Stimulated activated memory B cell treated with anti-CD40 and anti-IgM and Interleukin-4, amounts not matched to agents 10 μg/mL and 1 μg/mL and 100 μg/mL, for 72 hours (primary cell): ENCODE measurements at places on chromosomes 5 and 9.

GRCh38 chr5:101969742-101970141, 326.3 kb downstream of the SLCO4C1 start:
- no peak for ATAC-seq

GRCh38 chr5:167918813-167919483, 372.5 kb upstream of the WWC1 start:
- no peak for ATAC-seq

DNA sequence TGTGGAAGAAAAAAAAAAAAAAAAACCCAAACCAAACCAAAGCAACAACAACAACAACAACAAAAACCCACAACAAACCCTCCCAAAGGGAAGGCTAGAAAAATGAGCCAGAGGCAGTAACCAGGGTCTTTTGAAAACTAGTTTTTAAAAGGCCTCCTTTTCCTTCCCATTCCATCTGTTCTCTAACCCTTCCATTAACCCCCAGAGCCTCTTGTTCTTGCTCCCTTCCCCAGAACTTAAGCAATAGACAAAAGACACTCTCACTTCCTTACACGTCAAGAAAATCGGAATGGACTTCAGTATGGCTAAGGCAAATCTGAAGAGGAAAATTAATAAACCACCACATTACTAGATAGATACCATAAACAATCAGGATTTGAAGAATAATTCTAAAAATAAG, 292.8 kb downstream of the ARL15 start:
- ATAC-seq: no peak

GRCh38 chr5:36763454-36763853, 113.1 kb upstream of the NIPBL start:
- ATAC-seq: no peak

DNA sequence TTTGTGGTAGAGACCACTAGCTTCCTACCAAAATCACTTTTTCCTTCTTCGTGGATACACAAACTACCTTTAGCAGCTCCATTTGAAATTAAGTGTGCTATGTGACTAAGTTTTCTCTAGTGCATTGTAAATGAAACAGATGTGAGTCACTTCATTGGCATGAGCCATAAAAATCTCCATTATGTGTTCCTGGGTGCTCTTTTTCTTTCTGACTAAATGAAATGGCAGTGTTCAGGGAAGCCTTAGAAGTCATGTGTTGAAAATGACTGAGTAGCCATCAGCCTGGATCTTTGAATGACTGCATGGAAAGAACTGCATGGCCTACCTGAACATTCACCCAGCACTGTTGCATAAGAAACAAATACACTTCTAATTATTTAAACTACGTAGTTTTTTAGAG, 107.9 kb downstream of the NDUFAF2 start:
- no peak for ATAC-seq

GRCh38 chr9:125556046-125556721, 150.8 kb downstream of the MAPKAP1 start:
- no peak for ATAC-seq

GRCh38 chr5:8473827-8474568, 605.0 kb downstream of the MTRR start:
- no peak for ATAC-seq

- ATAC-seq: peak; percentile 84
Measured at GRCh38 chr9:27365707-27366376, 68.9 kb upstream of the EQTN start.

- no peak for ATAC-seq
Measured at GRCh38 chr5:118095115-118095514, 893.2 kb downstream of the DTWD2 start.

GRCh38 chr5:66958201-66958979, 238.2 kb downstream of the CD180 start:
- ATAC-seq: no peak

GRCh38 chr5:131373265-131373664, 109.4 kb downstream of the CDC42SE2 start:
- ATAC-seq: no peak

GRCh38 chr5:56025151-56025885, 30.6 kb upstream of the IL6ST start:
- no peak for ATAC-seq

- no peak for ATAC-seq
Measured at GRCh38 chr5:35598707-35599370, 18.8 kb upstream of the SPEF2 start.
